Fibroblast of the aortic adventitia (primary cell): ENCODE measurements at places on chromosomes 13 and 19.

GRCh38 chr19:49906879-49907564 lies 10.3 kb upstream of the IL4I1 start:
- DNase-seq, result no peak

DNA sequence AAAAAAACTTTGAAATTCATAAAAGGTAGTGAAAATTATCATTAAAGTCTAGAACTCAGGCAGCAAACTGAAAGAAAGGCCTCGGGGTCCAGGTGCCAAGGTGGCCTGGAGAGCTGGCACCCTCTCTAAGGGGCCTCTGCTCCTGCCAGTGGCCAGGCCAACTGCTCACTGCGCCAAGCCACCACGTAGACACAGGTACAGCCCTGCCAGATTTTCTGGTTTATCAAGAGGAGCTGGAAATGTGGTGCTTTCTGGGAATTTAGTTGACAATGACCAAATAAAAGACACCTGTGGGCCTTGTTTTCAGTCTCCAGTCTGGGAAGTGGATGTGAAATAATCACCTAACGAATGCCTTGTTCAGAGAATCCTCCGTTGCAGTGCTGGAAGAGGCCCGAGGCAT lies 22.8 kb downstream of the ZNF574 start:
- no peak for DNase-seq

- no peak for DNase-seq
Measured at GRCh38 chr19:3065675-3066357, 3.5 kb upstream of the TLE5 start.

GRCh38 chr13:81563091-81563490 lies 1222.2 kb upstream of the SPRY2 start:
- no peak for DNase-seq

DNA sequence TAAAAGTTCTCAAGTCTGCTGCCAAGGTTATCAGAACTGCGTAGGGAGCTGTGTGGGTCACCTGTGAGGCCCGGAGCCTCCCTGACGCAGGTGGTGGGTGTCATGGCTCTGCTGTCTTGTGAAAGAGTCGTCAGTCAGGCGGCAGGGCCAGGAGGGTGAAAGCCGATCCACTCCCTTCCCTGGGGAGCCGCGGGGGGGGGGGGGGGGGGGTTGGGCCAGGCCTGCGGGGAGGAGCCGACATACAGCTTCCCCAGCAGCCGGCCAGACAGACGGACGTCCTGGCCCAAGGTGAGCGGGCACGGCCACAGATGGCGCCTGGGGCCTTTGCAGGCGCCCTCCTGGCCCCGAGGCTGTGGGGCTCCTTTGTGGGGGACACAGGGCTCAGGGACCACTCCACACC lies 12.4 kb downstream of the SBNO2 start:
- peak; percentile 26 for DNase-seq

DNA sequence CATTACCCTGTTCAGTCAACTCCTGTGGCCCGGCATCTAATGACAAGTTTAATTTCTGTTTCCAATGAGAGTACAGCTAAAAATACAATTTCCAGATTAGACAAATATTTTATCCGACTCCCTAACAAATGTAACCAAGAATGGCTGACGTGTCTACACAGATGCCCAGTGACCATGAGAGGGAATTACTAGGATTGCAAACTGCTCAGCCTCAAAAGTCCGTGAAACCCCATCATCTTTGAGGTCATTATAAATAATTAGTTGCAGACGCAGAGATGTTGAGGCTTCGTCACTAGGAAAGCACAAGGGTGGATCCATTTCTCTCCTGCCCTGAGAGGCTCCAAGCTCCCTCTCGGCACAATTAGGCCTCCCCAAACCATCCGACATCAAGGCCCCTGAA lies 104.1 kb upstream of the ZNF507 start:
- no peak for DNase-seq

GRCh38 chr19:37953918-37954303 lies 46.9 kb downstream of the SIPA1L3 start:
- DNase-seq, result no peak

DNA sequence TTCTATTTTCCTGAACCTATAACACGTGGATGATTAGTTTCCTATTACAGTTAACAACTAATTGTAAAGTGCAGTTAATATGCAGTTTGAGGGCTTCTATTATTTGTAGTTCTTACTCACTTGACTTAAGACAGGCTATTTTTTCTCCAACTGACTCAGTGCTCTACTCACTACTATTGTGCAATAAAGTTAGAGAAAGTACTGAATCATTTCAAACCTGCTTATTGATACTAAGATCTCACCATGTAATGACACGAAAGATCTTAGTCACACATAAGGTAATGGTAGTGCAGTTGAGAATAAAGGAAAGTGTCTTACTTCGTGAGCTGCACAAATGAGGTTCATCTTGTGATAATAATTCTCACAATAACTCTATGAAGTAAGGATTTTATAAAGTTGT lies 22.8 kb upstream of the ITM2B start:
- DNase-seq, result peak; percentile 90

DNA sequence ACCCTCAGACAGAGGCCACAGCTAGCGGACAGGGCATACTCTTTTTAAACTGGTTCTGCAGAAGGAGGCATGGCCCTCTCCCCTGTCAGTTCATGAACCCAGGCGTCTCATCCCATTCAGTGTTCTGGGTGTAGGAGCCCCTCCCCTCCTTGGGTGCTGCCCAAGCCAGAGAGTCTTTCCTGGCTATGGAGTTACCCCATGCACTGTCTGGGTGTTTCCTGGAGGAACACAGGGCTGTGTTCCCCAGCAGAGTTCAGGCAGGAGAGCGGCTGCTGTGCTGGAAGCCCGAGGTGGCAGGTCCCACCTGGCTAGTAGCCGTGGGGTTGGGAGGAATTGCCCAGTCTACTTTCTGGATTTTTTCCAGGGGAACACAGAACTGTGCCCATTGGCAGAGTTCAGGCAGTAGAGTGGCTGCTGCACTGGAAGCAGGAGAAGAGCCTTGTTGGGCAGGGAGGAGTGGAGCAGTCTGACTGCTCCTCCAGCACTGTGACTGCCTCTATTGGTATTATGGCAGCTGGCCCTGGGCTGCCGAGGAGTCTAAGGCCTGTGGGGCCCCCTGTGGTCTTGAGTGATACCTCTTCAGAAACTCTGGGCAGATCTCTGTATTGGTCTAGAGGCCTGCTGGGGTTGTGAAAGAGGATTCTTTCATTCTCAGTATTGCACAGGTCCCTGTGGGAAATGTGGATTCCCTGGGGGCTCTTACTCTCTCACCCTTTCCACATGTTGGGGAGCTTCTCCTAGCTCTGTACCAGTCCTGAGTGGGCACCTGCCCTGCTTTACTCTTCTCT lies 168.3 kb downstream of the PCDH20 start:
- DNase-seq, result no peak

- no peak for DNase-seq
Measured at GRCh38 chr13:20550799-20551198, 16.2 kb upstream of the IFT88 start.

GRCh38 chr19:22945560-22945959 lies 57.4 kb downstream of the ZNF728 start:
- peak; percentile 9 for DNase-seq

GRCh38 chr13:89980896-89981295 lies 1366.6 kb upstream of the MIR17HG start:
- no peak for DNase-seq

- peak; percentile 20 for DNase-seq
Measured at GRCh38 chr19:39497996-39498797, 550 bp upstream of the DLL3 start.

DNA sequence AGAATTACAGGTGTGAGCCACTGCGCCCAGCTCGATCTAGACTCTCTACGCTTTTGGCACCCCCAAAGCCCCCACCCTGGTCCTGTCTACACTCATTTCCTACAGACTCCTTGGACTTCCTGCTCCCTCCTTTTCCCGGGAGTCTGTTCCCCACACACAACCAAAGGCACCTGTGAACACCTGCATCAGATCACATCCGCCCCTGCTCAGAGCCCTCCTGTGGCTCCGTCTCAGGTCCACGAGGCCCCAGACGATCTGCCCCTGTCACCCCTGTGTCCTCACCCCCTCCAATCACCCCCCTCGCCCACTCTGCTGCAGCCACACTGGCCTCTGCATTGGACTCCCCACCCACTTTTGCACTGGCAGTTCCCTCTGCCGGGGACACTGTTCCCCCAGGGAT lies 12.4 kb upstream of the PAK4 start:
- no peak for DNase-seq

GRCh38 chr19:17314007-17314593 lies 4.7 kb downstream of the DDA1 start:
- DNase-seq, result no peak

DNA sequence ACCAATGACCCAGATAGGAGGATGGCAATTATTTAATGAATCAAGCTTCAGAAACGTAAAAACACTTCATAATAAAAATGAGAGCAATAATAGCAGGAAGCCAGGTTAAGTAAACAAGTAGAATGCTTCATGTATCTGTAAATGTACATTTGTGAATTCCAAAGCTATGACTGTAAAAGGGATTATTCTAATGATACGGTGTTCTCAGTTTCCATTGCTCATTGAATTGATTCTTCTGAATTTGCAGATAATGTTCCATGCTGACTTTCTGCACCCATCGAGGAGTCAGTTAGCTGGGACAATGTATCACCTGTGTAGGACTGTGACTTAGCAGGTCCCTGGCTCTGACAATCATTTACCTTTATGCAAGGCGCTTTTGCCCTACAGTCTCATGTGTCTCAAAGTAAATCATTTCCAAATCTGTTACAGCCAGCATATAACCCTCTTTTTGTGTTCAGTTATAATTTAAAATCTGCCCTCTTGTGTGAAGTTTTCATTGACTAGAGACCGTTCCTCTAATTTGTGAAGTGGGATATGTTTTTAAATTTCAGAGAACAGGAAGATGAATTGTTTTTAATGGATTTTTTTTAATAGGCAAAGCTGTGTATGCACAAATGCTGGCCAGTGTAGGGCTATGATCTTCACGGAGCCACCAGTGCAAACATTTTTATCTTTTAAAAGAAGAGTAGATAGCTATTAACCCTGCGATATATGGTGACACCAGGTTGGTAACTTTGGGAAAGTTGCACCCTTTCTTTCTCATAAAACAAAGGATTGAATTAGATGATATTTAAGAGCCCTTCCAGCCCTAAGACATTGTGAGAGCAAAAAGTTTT lies 267.1 kb downstream of the KLF5 start:
- no peak for DNase-seq

DNA sequence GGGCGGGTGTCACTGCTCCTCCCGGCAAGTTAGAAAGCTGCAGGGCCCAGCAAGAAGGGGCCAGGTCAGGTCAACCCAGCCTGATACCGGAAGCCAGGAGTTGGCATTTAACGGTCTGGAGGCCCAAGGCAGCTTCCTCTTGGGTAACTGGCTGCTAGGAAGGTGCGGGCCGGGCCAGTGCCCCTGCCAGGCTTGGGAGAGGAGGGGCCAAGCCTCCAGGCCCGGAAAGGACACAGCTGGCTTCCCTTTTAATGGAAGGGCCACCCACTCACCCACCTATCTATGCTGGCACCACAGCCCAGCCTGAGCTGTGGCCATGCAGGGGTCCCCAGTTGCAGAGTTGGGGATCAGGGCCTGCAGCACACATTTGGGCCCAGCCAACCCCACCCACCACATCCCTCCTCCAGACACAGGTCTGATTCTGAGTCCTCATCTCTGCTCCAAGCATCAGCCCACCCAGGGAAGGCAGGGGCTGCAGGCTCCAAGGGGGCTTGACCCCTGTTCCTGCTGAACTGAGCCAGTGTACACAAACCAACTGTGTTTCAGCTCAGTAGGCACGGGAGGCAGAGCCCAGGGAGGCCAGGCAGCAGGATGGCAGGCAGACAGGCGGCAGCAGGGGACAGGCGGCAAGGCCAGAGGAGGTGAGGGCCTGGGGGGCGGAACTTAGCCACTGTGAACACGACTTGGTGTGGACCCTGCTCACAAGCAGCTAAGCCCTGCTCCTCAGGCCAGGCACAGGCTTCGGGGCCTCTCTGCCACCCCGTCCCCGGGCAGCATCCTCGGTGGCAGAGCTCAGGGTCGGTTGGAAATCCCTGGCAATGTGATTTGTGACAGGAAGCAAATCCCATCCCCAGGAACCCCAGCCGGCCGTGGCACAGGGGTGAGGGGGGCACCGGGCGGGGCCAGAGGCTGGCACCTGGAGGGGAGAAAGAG lies 40.8 kb downstream of the ZSWIM4 start:
- DNase-seq, result no peak

- no peak for DNase-seq
Measured at GRCh38 chr19:14433554-14434501, 722 bp downstream of the PKN1 start.

DNA sequence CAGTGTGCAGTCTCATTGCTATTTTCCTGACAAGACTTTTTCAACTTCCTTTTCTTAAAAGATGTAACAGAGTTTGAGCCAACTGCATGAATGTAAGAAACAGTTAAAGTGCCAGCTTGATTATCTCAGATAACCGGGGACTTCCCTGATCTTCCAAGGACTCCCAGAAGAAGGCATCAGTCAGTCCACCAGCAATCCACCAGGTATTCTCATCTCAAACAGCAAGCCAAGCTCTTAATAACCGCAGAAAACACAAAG lies 350.1 kb downstream of the LIG4 start:
- no peak for DNase-seq

DNA sequence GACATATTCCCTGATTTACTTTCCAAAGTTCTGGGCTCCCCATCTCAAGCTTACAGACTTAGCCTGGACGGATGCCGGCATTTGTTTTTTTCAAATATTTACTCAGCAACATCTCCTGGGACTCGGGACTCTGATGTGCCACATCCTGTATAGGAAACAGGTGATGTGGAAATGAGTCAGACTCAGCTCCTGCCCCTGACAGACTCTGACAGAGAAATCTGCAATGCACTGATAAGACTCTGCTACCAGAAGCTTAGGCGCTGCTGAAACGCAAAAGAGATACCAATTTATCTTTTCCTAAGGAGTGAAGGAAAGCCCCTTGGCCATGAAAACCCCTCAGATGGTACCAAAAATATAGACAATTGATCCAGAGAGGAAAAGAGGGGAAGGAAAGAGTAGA lies 16.2 kb downstream of the LAIR2 start:
- no peak for DNase-seq

DNA sequence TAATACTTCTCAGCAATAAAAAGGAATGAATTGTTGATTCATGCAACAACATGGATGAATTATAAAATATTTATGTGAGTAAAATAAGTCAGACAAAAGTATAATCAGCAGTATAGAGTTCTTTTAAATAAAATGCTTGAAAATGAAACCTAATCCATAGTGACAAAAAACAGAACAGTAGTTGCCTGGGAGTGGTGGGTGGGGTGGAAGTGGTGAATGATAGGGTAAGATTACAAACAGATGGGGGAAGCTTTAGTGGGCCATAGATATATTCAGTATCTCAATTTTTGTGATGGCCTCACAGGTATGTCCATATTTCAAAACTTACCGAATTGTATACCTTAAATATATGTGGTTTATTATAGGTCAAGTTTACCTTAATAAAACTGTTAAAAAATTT lies 124.9 kb upstream of the UBL3 start:
- DNase-seq, result no peak

GRCh38 chr19:30879225-30879624 lies 470.0 kb downstream of the TSHZ3 start:
- no peak for DNase-seq

DNA sequence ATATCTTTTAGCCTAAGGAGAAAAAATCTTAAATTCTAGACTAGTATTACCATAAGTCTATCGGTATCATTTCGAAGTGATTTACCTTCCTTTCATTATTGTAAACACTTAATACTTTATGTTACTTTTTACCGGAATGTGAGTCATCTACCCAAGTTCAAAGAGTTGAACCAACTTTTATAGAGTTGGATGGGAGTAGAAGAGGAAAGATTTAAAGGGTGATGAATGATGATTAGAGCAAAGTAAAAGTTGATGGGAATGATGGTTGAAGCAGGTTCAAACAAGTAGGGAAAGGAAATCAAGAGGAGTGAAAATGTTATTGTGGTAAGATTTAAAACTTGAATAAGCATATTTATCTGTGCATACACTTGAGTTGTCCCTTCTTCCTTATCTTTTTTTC lies 11.3 kb upstream of the LPAR6 start:
- DNase-seq, result no peak
